Mucosa of gallbladder (tissue), 1 donor: ENCODE measurements at places on chromosomes 1 and 21. TPM values are rescaled to one million over a fixed set of nuclear protein-coding genes. Genes with fewer than 3 reads are reported as not detected.

Gene CD5L
- not detected for total RNA-seq

Gene IFI44L
- 4.4 TPM for total RNA-seq

DNA sequence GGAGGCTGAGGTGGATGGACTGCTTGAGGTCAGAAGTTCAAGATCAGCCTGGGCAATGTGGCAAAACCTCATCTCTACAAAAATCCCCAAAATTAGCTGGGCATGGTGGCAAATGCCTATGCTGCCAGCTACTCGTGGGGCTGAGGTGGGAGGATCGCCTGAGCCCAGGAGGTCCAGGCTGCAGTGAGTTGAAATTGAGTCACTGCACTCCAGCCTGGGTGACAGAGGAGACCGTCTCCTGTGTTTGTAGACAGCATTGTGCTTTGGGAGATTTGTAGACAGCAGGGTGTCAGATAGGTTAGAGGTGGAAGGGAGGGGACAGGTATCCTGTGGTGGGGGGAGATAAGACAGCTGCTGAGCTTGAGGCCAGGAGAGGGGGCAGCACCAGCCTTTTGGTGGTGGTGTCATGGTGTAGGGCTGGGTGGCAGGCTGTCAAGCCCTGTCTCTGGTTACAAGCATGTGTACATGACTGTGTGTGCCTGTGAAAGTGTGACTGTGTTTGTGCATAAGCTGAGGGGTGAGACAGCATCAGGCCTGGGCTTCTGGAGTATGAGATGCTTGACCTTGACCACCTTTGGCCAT is 15.2 kb downstream of the PPFIA4 start:
- DNase-seq: no peak

Gene MASP2
- not detected for total RNA-seq

Gene CHD1L
- total RNA-seq: 32.6 TPM

DNA sequence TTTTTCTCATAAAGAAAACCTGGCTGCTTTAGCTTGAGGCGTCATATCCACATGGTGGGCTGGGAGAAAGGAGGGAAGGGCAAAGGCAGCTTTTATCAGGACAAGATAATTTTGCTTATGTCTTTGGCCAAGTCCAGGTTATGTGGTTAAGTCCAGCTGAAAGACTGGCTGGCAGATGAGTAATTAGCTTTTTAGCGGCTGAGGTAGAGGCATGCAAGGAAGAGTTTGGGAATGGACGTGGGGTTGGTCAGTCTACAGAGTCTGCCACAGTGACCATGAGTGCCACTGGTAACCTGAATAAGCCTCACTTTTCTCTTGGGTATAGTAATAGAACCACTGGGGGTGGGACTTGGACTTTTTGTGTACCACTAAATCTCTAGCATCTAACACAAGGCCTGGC is 39.8 kb downstream of the NEK7 start:
- DNase-seq: no peak

GRCh38 chr1:34713443-34713842 is 41.4 kb upstream of the GJB5 start:
- no peak for DNase-seq

Gene PLPP3
- 68.2 TPM for total RNA-seq

GRCh38 chr21:43703035-43703880 is 15.7 kb upstream of the PDXK start:
- DNase-seq: peak; percentile 76

Gene LENEP
- total RNA-seq: not detected

- no peak for DNase-seq
Observed at GRCh38 chr1:53402891-53403655, 56.1 kb upstream of the DMRTB1 start.

DNA sequence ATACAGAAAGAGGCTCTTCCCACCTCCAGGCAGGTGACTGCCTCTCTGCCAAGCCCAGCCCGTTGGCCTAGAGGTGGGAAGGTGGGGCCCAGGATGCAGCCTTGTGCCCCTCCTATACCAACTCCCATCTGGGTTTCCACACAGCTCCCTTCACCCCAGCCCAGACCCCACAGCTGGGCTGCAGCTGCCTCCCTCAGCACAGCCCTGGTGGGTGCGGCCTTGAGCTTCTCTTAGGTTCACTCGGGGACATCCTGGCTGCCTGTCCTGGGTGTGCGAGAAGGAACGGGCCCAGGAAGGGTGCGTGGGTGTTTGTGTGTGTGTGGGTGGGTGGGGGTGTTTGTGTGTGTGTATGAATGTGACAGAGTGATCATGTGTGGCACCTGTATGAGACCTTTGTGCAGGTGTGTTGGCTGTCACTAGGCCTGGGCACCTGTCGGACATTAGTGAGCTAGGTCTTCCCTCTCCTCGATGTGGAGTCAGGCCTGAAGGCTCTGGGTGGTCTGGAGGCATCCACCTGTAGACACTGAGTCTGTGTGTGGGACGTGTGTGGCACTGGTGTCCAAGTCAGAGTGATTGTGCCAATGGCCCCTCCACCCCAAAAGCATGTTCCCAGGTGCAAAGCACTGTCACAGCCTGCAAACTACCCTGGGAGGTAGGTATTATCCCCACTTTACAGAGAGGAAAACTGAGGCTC is 30.7 kb downstream of the FOXO6 start:
- DNase-seq: no peak

DNA sequence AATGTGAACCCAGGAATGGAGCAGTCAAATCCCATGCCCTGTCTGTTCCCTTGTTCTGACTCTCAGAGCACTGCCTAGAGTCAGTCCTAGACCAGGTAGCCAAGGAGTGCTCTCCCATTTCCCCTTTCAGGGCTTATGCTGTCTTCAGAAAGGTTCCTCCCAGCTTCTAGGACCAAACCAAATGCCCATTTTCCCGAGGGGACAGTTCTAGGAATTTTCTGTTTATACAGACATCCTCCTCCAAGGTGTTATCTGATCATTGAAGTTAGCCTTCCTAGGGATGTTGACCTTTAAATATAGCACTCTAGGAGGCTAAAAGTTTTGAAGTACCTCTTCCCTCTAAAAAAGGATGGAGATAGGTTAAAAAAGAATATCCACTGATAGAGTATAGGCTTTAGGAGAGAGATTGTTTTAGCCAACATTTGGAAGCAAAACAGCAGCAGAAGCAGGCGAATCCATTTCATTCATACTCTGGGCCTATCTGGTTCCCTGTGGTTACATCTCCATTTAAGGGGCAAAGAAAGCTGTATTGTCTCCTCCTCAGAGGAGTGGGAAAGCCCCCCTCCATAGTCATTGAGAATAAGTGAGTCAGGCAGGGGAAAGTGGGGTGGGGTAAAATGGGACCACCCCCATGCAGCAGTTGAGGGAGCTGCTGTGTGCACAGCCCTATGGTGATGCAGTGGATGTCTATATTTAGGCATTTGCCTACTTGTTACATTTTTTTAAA is 126.5 kb downstream of the SPATA46 start:
- no peak for DNase-seq

Gene LIN9
- 1.8 TPM for total RNA-seq
